ENCODE measurements at places on chromosomes 2 and 18.

DNA sequence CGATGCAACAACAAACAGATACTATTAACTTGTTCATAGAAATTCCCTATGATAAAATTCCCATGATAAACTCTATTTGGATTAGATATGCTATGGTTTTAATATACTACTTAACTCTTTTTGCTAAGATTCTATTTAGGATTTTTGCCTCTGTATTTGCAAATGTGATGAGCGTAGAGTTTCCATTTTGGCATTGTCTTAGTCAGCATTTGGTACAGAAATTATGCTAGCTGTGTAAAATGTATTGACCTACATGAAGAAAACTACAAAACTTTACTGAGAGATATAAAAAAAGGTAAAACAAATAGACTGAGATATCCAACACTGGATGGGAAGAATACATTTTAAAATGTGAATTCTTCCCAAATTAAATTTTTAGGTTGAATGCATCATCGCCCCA, 29.8 kb upstream of the ARL4C start:
- no peak for DNase-seq

GRCh38 chr2:126219081-126219480, 436.9 kb upstream of the GYPC start:
- DNase-seq = no peak

- no peak for DNase-seq
Observed at GRCh38 chr2:12155303-12156051, 409.0 kb downstream of the LPIN1 start.

GRCh38 chr2:58865436-58865835, 624.3 kb upstream of the FANCL start:
- no peak for DNase-seq

GRCh38 chr2:150909613-150910012, 352.1 kb downstream of the RBM43 start:
- DNase-seq = no peak
